ENCODE measurements at places on chromosomes 5 and 9. TPM values are rescaled to one million over a fixed set of nuclear protein-coding genes. Genes with fewer than 3 reads are reported as not detected.

DRD1 gene
- total RNA-seq: not detected

CCDC187 gene
- 0.69 TPM for total RNA-seq

MAMDC2 gene
- not detected for total RNA-seq

GCNT1 gene
- total RNA-seq: 10.6 TPM

STPG3 gene
- 0.37 TPM for total RNA-seq

MLANA gene
- not detected for total RNA-seq

UNC5A gene
- not detected for total RNA-seq

- no peak for DNase-seq
- no peak overlapping the region for H3K27ac ChIP-seq
- H3K27me3 ChIP-seq: peaks cover 5% of the 10 kb centered on the region
- H3K4me1 ChIP-seq: no peaks in the 10 kb centered on the region
Measured at GRCh38 chr9:69427286-69427685, 102.3 kb downstream of the ENTREP1 start.

DNA sequence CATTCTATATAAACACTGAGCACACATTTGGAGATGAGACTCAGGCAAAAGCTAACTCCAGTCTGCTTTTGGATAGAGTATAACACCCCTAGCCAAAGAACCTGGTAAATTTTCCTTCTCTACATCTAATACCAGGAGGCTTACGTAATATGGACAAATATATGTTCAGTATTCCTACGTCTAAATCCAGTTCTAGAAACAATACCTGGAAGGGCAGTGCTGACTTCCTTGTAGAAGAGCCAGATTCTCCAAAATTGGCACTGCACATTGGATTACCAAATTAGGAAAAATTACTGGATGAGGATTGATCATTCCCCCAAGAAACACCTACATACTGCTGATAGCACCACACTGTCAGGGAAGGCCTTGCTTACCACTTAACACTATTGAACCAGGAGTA lies 247.4 kb downstream of the SAXO1 start:
- H3K36me3 ChIP-seq: no peaks in the 10 kb centered on the region
- no peaks in the 10 kb centered on the region for H3K27me3 ChIP-seq
- H3K4me3 ChIP-seq: no peak overlapping the region
- H3K27ac ChIP-seq: no peak overlapping the region
- H3K4me1 ChIP-seq: no peaks in the 10 kb centered on the region

DNA sequence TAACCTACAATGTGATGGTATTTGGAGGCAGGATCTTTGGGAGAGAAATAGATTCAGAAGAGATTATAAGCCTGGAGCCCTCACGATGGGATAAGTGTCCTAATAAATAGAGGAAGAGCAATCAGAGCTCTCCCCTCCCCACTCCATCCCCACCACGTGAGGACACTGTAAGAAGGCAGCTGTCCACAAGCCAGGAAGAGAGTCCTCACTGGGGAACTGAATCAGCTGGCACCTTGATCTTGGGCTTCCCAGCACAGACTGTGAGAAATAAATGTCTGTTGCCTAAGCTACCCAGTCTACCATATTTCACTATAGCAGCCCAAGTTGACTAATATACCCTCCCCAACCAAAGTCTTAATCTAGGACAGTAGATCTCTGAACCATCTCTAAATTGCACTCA lies 118.1 kb downstream of the SUSD1 start:
- H3K27me3 ChIP-seq: no peaks in the 10 kb centered on the region
- peaks cover 67% of the 10 kb centered on the region for H3K4me1 ChIP-seq
- H3K4me3 ChIP-seq: no peak overlapping the region

- peaks cover 2% of the 10 kb centered on the region for H3K36me3 ChIP-seq
- no peak for DNase-seq
- peaks cover 2% of the 10 kb centered on the region for H3K27me3 ChIP-seq
Measured at GRCh38 chr5:1110307-1111240, 1.3 kb downstream of the SLC12A7 start.

DNA sequence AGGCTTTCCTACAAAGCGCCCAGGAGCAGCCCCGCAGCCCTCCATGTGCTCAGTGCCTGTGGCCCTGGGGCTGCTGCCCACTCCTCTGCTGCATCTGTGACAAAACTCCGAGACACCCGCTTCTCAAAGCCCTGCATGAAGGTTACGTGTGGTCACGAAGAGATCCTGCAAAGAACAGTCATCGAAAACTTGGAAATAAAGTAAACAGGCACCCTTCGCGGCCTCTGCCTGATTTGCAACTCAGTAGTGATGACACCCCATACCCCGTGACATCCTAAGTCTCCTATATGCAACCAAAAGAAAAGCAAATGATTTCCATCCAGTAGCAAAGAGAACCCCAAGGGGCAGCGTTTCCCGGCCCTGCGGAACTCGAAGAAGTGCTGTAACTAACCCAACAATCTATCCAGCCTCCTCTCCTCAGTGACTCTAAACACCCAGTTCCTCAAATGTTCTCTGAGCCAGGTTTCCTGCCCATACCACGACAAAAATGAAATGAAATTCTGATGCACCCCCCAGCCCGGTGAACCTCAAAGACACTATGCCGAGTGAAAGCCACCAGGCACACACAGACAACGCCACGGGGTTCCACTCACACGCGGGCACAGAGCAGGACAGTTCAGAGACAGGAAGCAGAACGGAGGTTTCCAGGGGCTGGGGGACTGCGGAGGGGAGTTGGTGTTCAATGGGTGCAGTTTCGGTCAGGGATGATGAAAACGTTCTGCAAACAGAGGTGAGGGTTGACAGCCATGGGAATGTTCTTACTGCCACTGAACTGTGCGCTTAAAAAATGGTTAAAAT lies 19.0 kb downstream of the NACC2 start:
- no peaks in the 10 kb centered on the region for H3K36me3 ChIP-seq
- no peak overlapping the region for H3K27ac ChIP-seq
- peaks cover 9% of the 10 kb centered on the region for H3K27me3 ChIP-seq
- peaks cover 13% of the 10 kb centered on the region for H3K4me1 ChIP-seq
- DNase-seq: no peak
- peak overlapping the region; percentile 64 for H3K4me3 ChIP-seq

DNA sequence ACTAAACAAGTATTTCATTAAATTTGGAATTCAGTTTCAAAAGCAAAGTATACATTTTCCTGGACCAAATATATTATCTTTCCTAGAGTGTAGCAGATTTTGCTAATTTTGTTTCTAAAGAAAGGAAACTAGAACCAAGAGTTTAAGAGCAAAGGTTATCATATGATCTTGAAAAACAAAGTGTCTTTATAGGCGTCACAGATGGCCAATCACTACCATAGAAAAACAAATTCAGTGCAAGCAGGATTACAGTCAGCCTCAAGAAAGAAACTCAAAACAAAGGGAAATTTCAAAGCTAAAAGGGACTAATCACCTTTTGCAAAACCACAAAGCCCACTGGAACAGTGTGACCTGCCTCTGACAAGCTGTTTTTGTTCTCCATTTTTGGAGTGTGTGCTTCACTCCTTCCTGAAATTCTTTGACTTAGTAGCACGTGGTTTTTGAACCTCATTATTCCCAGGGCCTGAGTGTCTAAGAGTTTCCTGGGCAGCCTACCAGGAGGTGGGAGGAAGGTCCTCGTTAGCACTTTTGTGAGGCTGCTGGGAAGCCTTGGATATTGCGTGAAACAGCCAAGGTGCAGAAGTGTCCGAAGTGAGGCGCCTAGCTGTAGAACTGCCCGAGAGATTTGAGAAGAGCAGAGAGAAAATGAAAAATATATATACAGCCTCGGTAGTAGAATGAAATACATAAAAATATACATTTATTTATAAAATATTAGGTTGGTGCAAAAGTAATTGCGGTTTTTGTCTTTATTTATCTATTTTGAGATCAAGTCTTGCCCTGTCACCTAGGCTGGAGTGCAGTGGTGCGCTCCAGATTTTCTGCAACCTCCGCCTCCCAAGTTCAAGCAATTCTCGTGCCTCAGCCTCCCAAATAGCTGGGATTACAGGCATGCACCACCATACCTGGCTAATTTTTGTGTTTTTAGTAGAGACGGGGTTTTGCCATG lies 246.1 kb downstream of the MARCHF11 start:
- H3K27ac ChIP-seq: no peak overlapping the region
- no peaks in the 10 kb centered on the region for H3K27me3 ChIP-seq
- DNase-seq: no peak
- H3K4me1 ChIP-seq: no peaks in the 10 kb centered on the region

DNA sequence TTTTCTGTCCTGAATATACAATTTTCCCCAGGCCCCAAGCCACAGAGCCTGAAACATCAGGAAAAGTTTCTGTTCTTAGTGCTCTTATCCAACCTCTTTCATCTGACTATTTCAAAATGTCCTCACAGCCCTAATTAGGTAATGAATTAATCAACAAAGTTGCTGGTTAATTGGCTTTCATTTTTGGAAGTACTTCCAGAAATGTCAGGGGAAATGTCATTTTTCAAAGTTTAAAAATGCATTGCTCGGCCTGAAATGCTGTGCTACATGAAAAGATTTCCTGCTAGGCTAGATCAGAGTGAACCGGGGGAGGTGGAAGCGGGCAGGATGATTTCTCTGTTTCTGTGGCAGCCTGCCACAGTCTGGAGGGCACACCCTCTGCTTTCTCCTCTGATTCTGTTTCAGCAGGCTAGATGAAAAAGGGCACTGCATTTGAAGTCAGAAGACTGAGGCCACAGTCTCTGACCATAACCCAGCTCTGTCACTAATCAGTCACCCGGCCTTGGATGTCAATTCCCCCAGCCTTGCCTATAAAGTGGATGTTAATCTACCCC lies 55.9 kb upstream of the BARX1 start:
- H3K4me3 ChIP-seq: no peak overlapping the region
- no peaks in the 10 kb centered on the region for H3K36me3 ChIP-seq
- H3K4me1 ChIP-seq: peaks cover 3% of the 10 kb centered on the region
- no peak overlapping the region for H3K27ac ChIP-seq
- DNase-seq: no peak

DNA sequence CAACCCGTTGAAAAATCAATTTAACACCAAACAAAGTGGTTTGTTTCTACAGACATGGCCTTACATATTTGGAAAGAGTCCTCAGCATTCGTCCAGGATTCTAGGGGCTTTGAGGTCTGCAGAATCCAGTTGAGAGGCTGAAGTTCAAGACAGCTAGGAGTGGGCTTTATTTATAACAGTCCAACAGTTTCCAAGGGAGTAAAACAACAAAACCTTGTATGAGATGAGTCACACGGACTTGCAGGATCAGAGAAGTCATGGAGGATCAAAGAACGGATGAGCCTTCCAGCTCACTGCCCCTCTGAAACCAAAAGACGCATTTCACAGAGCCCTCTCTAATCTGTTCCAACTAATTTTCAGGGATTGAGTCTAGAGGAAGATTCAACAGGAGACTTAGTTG lies 11.1 kb upstream of the ESM1 start:
- H3K27me3 ChIP-seq: no peaks in the 10 kb centered on the region
- no peak for DNase-seq
- H3K4me3 ChIP-seq: no peak overlapping the region
- H3K4me1 ChIP-seq: no peaks in the 10 kb centered on the region
- H3K27ac ChIP-seq: no peak overlapping the region

DNA sequence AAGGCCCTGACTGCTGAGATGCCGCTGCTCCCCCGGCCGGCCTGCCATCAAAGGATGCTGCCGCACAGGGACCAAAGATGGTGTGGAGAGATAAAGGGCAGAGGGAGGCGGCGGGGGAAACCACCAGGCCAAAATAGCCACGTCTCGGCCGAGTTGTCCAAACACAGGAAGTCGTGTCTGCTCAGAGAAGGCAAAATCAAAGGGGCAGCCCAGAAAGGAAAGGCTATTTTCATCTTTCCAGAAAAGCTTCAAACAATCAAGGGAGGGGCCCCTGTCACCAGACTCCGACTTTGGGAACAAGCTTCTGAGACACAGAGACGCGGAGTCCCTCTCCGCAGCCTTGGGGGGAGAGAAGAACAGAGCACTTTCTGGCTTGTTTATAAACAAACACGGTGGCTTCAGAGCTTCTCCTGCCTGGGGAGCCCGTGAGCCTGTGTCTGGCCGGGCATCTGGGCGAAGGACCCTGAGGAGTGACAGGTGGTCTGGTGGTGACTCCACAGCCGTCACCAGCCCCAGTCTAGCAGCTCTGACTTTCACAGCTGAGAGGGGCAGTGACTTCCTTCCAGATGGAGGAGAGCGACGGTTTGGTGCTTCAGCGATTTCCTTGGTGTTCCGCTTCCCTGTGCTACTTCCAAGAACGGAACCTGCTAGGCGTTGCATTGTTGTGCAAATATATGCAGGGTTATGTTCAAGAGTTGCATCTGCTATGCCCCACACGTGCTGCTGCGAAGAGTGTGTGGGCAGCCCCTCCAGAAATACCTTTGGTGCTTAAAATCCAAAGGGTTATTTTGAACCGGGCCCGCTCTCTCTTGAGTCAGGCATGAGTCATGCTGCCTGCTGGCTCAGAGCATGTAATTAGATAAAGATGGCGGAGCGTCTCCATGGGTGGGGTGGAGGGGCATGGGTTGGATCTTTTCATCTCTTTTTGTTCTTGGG lies 24.0 kb downstream of the ADAMTSL2 start:
- peaks cover 15% of the 10 kb centered on the region for H3K27me3 ChIP-seq
- no peaks in the 10 kb centered on the region for H3K36me3 ChIP-seq
- peak overlapping the region; percentile 47 for H3K27ac ChIP-seq
- peak overlapping the region; percentile 61 for H3K4me3 ChIP-seq
- DNase-seq: no peak

GRCh38 chr9:7045361-7045760 lies 287.6 kb downstream of the KDM4C start:
- peaks cover 79% of the 10 kb centered on the region for H3K36me3 ChIP-seq
- H3K27ac ChIP-seq: no peak overlapping the region
- no peak overlapping the region for H3K4me3 ChIP-seq

DNA sequence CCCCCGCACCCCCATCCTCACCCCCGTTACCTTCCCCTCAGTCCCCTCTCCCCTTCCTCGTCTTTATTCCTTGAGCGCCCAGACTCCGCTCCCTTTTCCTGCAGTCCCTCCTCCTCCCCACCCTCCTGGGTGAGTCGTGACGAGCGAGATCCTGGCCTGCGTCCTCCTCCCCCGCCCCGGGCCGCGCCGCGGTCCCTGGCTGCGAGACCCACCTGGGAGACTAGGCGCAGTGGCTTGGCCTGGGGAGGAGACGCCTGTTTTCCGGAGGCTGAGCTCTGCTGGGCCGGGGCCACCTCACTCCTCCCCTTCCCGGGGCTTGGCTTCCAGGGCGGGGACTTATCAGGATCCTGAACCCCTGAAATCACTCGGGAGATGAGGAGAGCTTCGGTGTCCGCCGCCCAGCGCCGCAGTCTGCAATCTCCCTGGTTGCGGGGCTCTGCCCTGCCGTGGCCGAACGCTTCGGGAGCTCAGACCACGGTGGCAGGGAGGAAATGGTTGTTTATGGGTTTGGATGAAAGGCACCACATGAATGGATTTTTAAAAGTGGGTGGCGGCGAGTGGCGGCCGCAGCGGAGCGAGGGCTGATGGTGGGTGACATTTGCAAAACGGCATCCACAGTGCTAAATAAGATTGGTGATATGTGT lies 984 bp downstream of the STXBP1 start:
- H3K27me3 ChIP-seq: peaks cover 37% of the 10 kb centered on the region
- peaks cover 21% of the 10 kb centered on the region for H3K4me1 ChIP-seq
- no peaks in the 10 kb centered on the region for H3K36me3 ChIP-seq
- DNase-seq: peak; percentile 24
- H3K4me3 ChIP-seq: peak overlapping the region; percentile 73
- H3K27ac ChIP-seq: no peak overlapping the region

GRCh38 chr5:158679221-158679641 lies 420.5 kb downstream of the EBF1 start:
- H3K27me3 ChIP-seq: no peaks in the 10 kb centered on the region
- no peak overlapping the region for H3K27ac ChIP-seq
- H3K4me3 ChIP-seq: no peak overlapping the region
- H3K36me3 ChIP-seq: no peaks in the 10 kb centered on the region
- H3K4me1 ChIP-seq: peaks cover 28% of the 10 kb centered on the region

Measured in activated B cell treated with CpG ODN at 0.5 μM for 24 hours (primary cell).